ENCODE measurements at places on chromosomes 3 and 15.
A peak's percentile ranks its signal among the peaks of the same experiment; 100 is the strongest.

DNA sequence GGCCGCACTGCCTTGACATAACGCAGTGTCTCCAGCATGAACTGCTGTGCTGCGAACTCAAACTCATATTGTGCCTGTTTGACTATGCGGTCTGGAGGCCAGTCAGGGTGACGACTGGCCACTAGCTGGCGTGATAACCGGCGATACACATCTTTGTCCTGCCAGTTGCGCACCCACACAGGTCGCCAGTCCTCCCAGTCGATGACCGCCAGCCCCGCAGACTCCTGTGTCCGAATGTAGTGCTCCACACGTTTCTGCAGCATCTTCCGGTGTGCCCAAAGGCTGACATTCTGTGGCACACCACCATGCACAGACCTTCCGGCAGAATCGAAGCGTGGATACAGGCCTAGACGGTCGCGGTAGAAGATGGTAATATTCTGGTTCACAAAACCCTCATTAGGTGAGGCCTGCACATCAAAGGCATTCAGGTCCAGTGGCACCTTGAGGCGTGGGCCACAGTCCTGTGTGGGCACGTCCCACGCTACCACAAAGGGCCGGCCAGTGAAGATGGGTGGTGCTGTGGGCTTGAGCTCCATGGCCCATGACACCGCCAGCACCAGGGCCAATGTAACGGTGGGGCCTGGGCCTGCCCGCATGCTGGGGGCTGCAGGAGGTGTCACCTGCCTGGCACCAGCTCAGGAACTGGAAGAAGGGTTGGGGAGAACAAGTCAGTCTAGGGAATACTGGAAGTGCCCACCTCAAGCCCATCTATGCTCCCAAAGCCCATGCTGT is 2.5 kb downstream of the HYAL2 start:
- DNase-seq = no peak

GRCh38 chr3:154144825-154145465 is 23.8 kb downstream of the ARHGEF26 start:
- DNase-seq = no peak

DNA sequence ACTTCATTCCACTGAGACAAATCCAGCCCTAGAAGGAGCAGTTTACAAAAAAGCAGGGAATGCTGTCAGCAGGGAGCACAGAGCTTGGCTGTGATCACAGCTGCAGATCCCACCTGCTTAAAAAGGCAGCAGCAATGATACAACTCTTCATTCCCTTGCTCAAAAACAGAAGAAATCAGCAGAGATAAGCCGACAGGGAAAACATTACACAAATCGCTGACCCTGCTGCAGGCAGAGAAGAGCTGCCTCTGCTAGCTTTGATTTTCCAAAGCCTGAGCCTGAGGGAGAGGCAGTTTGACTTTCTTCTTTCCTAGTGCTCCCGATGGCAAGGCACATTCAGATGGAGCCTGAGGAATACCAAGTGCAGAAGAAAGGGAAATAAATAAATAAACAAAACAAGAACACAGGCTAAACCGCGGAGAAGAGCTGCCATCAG is 80.2 kb downstream of the SHQ1 start:
- no peak for DNase-seq

GRCh38 chr3:187210091-187210490 is 12.8 kb downstream of the RTP1 start:
- no peak for DNase-seq

GRCh38 chr3:197354568-197355001 is 56.2 kb upstream of the DLG1 start:
- no peak for DNase-seq

DNA sequence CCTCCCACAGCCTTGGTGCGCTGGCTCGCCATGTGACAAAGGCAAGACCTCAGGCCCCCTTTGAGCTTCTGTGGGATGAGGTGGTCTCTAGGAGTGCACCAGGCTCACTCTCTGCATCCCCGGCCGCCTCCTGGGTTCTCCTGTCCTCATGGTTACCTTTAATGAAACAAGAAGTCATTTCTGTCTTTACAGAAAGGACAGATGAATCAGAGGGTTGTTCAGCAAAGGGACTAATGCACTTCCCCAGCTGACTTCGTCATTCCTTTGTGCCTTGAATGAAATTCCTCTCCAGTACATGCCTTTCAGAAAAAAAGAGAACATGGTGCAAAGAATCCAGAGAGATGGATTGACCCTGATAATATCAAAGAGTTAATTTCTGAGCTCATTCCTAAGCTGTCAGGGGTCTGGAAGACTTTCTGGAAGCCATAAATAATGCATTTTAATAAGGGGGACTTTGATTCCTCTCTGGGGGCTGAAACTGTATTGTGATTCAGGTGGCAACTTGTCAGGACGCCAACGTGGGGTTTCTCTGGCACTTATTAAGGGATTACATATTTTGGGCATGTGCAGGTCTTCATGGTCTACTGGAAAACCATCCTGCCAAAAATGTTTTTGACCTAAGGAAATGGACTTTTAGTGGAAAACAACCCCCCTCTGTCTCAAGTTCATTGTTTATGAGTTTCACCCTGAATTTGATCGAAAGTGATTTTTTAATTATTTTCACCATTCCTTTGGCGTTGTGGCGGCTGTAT is 122.7 kb downstream of the FBLN2 start:
- no peak for DNase-seq

- peak; percentile 90 for DNase-seq
Observed at GRCh38 chr15:92899948-92900730, at the start of gene CHD2. CHD2 (plus strand) TSS chr15:92900324; CDS start chr15:92901238, 914 bp downstream.

DNA sequence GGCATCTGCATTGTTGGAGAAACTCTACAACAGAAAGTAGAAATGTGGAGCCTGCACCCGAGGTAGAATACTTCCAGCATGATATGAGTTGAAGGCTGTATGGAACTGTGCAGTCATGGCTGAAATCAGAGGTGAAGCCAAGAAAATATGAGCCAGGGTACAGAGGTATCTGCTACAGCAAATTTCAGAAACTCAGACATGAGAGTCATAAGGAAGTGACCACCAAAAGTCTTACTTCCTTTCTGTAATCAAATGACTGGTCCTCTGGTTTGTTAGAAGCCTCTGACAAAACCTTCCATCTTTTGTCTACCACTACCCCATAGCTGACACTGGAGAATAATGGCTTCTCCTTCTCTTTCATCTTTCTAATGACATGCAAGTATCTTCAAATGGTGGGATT is 159.4 kb downstream of the TMEM108 start:
- DNase-seq = no peak
